ENCODE measurements at places on chromosomes 12 and 14. TPM values are rescaled to one million over a fixed set of nuclear protein-coding genes. Genes with fewer than 3 reads are reported as not detected.

Gene CEBPE
- total RNA-seq, result not detected

Gene SLCO1C1
- not detected for total RNA-seq

Gene HOXC12
- total RNA-seq, result not detected

Gene GALNT6
- 1.8 TPM for total RNA-seq

Gene EXOC3L4
- not detected for total RNA-seq

Gene HOXC4
- total RNA-seq, result 2.2 TPM

Gene WBP11
- 13.6 TPM for total RNA-seq

Gene TBX3
- total RNA-seq, result 79.4 TPM

Gene TSHR
- not detected for total RNA-seq

Gene SOAT2
- under 0.01 TPM for total RNA-seq

Gene CRIP1
- 4.4 TPM for total RNA-seq

Gene CHMP4A
- total RNA-seq, result 10.0 TPM

Gene TAS2R8
- not detected for total RNA-seq

Gene RPGRIP1
- total RNA-seq, result not detected

Gene SERPINA4
- not detected for total RNA-seq

Gene TRIAP1
- 28.0 TPM for total RNA-seq

Gene SIRT4
- 0.73 TPM for total RNA-seq

Gene SLC2A14
- under 0.01 TPM for total RNA-seq

Gene SLC25A47
- total RNA-seq, result not detected

Gene CD163
- under 0.01 TPM for total RNA-seq

Gene LUM
- 67.2 TPM for total RNA-seq

Gene FAM90A1
- 0.20 TPM for total RNA-seq

Gene ANO4
- total RNA-seq, result 4.3 TPM

Gene CLEC2A
- not detected for total RNA-seq

Gene ABCC9
- 5.9 TPM for total RNA-seq

Gene NPFF
- not detected for total RNA-seq

Gene NKX2-8
- total RNA-seq, result not detected

Gene MYH6
- not detected for total RNA-seq

Gene TXNDC16
- total RNA-seq, result 4.0 TPM

Gene FAM161B
- total RNA-seq, result 3.3 TPM

Gene TMEM132C
- under 0.01 TPM for total RNA-seq

Gene SYNE3
- 58.1 TPM for total RNA-seq

Gene LRRC10
- total RNA-seq, result not detected

Gene SLC6A12
- total RNA-seq, result not detected

Gene AVPR1A
- total RNA-seq, result 0.37 TPM

Gene DCN
- 956 TPM for total RNA-seq

Gene KRT3
- not detected for total RNA-seq

Gene PRB2
- not detected for total RNA-seq

Gene NOXRED1
- total RNA-seq, result 0.37 TPM

Gene CCDC175
- not detected for total RNA-seq
